ENCODE measurements at places on chromosomes 1 and 21. TPM values are rescaled to one million over a fixed set of nuclear protein-coding genes. Genes with fewer than 3 reads are reported as not detected.

GRCh38 chr1:156879876-156880275, 13.6 kb upstream of the PEAR1 start:
- H3K4me1 ChIP-seq: peaks cover 18% of the 10 kb centered on the region
- DNase-seq: no peak
- no peak overlapping the region for H3K27ac ChIP-seq
- no peak overlapping the region for H3K4me3 ChIP-seq

DNA sequence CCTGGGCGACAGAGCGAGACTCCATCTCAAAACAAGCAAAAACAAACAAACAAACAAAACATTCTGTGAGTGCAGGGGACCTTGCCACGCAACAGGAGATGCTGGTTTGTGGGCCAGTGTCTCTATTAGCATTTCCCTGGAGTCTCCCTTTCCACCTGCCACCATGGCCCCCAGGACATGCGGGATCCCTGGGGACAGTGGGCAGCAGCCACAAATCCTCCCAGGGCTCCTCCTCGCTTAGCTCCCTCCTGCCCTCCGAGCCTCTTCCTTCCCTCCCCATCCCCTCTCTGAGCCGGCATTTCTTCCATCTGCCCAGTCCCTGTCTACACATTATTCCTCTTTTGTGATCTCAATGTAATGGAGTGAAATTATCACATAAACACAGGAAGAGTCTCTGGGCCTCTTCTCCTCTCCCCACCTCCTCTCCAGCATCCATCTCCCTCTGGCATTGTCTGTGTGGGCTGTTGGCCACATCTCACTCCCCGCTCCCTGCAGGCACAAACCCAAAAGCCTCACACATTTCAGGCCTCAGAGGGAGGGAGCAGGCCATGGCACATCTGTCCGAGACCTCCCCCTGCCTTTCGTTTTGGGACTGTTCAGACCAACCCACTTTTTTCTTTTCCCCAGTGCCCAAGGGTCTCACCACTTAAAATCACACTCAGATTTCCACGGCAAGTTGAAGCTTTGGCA, 144.3 kb downstream of the MIS18A start:
- H3K4me3 ChIP-seq: no peak overlapping the region
- peaks cover 29% of the 10 kb centered on the region for H3K4me1 ChIP-seq
- H3K27me3 ChIP-seq: no peaks in the 10 kb centered on the region
- DNase-seq: no peak
- H3K27ac ChIP-seq: peak overlapping the region; percentile 63

GRCh38 chr1:60878323-60878722, 204.0 kb upstream of the NFIA start:
- H3K27ac ChIP-seq: no peak overlapping the region
- no peak overlapping the region for H3K4me3 ChIP-seq
- no peaks in the 10 kb centered on the region for H3K27me3 ChIP-seq
- H3K36me3 ChIP-seq: no peaks in the 10 kb centered on the region

GRCh38 chr1:239718997-239719628, 332.7 kb downstream of the CHRM3 start:
- H3K27ac ChIP-seq: no peak overlapping the region
- H3K4me3 ChIP-seq: no peak overlapping the region
- H3K4me1 ChIP-seq: no peaks in the 10 kb centered on the region
- H3K36me3 ChIP-seq: no peaks in the 10 kb centered on the region
- DNase-seq: no peak

DNA sequence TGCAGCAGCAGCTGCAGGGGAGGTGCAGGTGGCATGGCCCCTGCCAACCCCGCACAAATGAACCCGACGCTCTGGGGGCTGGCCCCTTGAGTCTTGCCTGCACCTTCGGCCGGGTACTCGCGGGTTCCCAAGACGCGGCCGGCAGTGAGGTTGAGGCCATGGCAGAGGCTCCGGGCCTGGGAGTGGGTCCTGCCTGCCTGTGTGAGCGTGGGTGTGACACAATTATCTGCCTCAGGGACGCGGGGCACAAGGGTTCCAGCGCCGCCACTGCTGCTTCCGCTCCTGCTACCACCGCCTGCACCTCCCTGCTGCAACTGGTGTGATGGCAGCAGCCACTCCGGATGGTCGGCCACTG, 20.9 kb upstream of the TGFB2 start:
- H3K36me3 ChIP-seq: peaks cover 30% of the 10 kb centered on the region
- no peak overlapping the region for H3K4me3 ChIP-seq
- no peak overlapping the region for H3K27ac ChIP-seq
- no peaks in the 10 kb centered on the region for H3K27me3 ChIP-seq
- peaks cover 3% of the 10 kb centered on the region for H3K4me1 ChIP-seq

Gene CSF3R
- total RNA-seq: 10.6 TPM

GRCh38 chr1:202007304-202007703, 3.1 kb upstream of the ELF3 start:
- peaks cover 43% of the 10 kb centered on the region for H3K36me3 ChIP-seq
- peak overlapping the region; percentile 100 for H3K27ac ChIP-seq
- peak overlapping the region; percentile 88 for H3K4me3 ChIP-seq
- H3K27me3 ChIP-seq: peaks cover 3% of the 10 kb centered on the region
- no peak for DNase-seq

Gene WLS
- total RNA-seq: 306 TPM

GRCh38 chr1:99600782-99601181, 45.1 kb upstream of the PALMD start:
- no peak overlapping the region for H3K4me3 ChIP-seq
- no peaks in the 10 kb centered on the region for H3K36me3 ChIP-seq
- peak overlapping the region; percentile 11 for H3K27ac ChIP-seq

Gene FMN2
- 2.4 TPM for total RNA-seq

GRCh38 chr1:165577707-165578106, 33.9 kb downstream of the LRRC52 start:
- H3K27me3 ChIP-seq: peaks cover 37% of the 10 kb centered on the region
- H3K27ac ChIP-seq: no peak overlapping the region
- H3K4me3 ChIP-seq: no peak overlapping the region
- H3K4me1 ChIP-seq: peaks cover 7% of the 10 kb centered on the region
- H3K36me3 ChIP-seq: no peaks in the 10 kb centered on the region

Gene SPRR1B
- 274 TPM for total RNA-seq

DNA sequence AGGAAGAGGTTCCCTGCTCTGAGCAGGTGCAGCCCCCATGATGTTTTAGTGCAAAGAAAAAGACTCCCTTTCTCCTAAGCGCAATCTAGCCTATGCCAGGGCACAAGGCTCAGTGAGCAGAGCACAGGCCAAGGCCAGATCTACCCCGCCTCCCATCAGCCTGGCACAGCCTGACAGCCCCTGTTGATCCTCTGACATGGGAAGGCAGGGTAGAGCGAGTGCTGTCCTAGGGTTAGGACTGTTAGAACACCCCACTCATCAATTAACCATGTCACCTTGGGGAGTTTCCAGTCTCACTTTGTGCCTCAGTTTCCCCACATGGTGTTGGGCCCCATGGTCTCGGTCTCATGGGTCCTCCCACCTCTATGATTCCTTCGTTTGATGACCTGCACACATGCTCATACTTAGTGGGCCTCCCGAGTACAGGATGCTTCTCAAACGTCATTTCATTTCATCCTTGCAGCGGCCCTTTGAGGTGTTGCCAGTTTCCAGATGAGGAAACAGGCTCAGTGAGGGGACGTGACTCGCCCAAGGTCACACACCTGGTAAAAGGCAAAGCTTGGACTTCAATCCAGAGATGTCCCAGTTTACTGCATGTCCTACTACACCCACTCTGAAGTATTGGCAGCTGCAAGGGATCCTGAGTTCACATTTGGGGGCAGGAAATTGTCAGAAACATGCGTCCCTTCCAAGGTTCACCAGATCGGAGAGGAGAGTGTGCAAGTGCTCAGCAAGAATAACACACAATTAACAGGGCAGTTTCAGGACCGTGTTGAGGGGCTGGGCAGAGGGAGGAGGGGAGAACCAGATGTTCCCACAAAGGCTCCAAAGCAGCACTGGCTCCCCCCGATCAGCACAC, 213.3 kb downstream of the TRABD2B start:
- peaks cover 11% of the 10 kb centered on the region for H3K27me3 ChIP-seq
- no peaks in the 10 kb centered on the region for H3K36me3 ChIP-seq
- H3K4me3 ChIP-seq: no peak overlapping the region
